ENCODE measurements at places on chromosomes 3 and 15. TPM values are rescaled to one million over a fixed set of nuclear protein-coding genes. Genes with fewer than 3 reads are reported as not detected.

- DNase-seq = no peak
Measured at GRCh38 chr3:172228036-172228415, 188.6 kb downstream of the FNDC3B start.

The KLHL18 gene
- polyA plus RNA-seq = 17.4 TPM

The EDC3 gene
- 37.1 TPM for polyA plus RNA-seq

The GCHFR gene
- 4.7 TPM for polyA plus RNA-seq

DNA sequence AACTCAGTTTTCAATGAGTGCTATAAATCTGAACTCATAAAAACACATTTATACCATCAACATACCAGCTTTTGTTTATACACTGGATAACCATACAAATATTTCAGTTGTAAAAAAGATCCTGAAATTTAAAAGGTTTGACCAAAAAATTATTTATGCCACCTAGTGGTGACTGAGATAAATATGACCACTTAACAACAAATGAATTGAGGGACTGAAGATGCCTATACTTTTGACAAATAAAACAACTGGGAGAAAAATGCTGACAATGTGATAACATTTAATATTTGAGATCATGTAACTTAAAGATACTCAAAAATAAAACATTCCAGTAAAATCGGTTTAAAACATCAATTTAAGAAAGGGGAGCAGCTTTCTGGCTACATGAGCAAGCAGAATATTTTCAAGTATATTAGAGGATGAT is 30.4 kb downstream of the ATG3 start:
- peak; percentile 6 for DNase-seq

- DNase-seq = no peak
Measured at GRCh38 chr3:126807795-126808194, 103.8 kb downstream of the CHCHD6 start.

DNA sequence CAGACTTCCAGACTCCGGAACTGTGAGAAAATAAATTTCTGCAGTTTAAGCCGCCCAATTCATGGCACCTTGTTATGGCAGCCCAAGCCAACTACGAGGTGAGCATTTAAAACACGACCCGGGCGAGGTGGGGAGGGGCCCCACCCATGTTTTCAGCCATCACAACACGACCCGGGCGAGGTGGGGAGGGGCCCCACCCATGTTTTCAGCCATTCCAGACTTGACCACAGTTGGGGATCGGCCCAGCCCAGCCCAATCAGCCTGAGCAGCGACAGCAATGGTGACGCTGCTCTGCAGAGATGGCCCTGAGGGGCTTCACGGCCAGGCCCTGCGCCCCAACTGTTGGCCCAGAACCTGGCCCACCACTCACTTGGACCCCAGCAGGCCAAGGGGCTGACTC is 93.1 kb downstream of the ATP10A start:
- DNase-seq = no peak

The A4GNT gene
- not detected for polyA plus RNA-seq

GRCh38 chr15:58517252-58517681 is 85.5 kb downstream of the LIPC start:
- DNase-seq = no peak

GRCh38 chr3:71515636-71516365 is 67.7 kb downstream of the FOXP1 start:
- DNase-seq = no peak
